Amniotic epithelial cell (primary cell): ENCODE measurements at places on chromosomes 1 and 21.
A peak's percentile ranks its signal among the peaks of the same experiment; 100 is the strongest.

- peak; percentile 28 for DNase-seq
Observed at GRCh38 chr21:33244779-33245105, 15.0 kb downstream of the IFNAR2 start.

GRCh38 chr1:59971464-59971911 is 44.9 kb upstream of the CYP2J2 start:
- DNase-seq = peak; percentile 23

GRCh38 chr1:95953015-95953414 is 719.0 kb downstream of the RWDD3 start:
- DNase-seq = peak; percentile 34

DNA sequence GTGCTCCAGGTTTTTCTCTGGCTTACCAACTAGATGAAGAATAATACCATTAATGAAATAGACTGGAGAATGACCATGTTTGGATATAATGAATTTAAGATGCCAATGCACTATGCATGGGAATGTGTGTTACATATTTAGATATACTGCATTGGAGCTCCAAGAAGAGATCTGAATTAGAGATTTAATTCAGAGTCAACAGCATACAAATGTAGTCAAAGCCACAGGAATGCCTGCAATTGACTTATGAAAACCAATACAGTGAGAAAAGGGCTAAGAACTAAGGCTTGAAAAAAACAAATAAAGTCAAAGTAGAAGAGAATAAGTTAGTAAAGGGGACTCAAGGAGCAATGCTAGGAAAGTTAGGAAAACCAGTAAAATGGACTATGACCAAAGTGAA is 59.1 kb downstream of the USP24 start:
- DNase-seq = no peak
